ENCODE measurements at places on chromosomes 2 and 18.

- no peak for DNase-seq
Measured at GRCh38 chr2:128525653-128526052, 207.0 kb upstream of the HS6ST1 start.

DNA sequence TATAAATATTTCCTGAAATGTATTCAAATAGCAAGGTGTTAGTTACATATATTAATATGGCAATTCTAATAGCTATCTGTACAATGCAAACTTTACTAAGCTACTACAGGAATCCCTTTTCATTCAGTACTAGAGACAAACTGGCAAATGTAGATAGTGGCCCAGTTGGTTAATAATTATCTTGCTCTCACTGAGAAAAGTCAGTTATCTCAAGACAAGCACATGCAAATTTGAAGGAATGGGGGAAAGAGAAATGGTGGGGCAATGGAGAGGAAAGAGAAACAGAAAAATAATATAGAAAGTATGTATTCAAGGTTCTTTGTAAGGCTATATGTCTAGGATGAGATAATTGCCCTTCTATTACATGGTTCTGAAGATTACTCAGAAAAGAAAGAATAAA is 280.0 kb downstream of the FIGN start:
- no peak for DNase-seq

DNA sequence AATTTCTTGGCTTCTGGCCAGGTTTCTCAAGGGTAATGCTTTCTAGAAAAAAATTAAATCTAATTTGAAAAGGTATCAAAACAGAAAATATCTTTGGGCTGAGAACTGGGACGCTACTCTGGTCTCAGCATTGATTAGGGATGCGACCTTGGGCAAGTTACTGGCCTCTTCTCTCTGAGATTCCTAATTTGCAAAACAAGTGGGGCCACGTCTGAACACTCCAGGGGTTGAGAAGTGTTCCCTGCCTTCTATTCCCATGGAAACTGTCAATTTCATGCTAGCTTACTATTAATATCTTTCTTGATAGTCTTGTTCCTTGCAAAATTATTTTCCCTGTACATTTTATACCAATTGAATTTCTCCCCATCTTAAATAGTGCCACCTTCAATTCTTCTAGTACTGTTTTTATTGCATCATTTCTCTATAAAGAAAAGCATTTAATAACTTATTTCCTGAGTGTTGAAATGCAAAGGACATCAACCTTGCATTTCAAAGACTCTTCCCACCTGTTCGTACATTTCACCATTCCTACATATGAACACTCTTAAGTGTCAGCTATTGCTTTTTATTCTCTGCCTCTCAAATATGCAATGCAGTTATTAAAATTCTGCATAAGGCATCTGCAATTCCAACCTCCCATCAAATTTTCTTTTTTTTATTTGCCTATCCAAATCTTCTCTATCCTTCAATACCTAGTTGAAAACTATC is 118.3 kb upstream of the DSEL start:
- no peak for DNase-seq

DNA sequence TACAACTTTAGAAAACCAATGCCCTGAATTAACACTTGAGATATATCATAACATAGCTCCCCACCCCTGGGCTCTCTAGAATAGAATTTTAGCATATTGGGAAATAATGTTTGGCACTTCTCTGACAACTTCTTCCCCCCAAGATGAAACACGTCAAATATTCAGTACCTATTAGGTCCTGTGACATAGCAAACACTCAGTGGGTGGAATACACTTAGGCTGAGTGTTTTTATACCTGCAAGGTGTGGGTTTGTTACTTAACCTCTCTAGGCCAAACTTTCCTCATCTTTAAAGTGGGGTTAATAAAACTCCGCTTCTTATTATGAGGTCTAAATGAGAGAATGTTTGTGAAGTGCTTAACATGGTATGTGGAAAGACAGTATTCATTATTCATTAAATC is 56.1 kb downstream of the LAMA3 start:
- DNase-seq = no peak

DNA sequence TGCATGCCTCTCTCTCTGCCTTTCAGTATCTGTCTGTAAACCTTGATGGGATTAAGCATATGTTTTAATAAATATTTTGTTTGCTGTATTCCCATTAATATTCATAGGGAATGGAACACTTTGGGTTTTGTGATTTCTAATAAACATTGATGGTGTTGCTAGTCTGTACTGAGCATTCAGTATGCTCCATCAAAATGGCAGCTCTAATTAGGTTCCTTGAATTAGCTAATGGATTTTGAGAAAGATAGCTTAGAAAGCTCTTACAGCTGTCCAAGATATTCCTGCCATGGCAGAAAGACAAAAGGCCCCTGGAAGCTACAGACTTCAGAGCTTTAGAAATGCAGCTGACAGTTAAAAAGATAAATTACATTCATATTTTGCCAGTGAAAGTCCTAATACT is 199.2 kb upstream of the NRP2 start:
- DNase-seq = no peak

All from KBM-7 (cell line).